ENCODE measurements at places on chromosomes 5 and 9.

DNA sequence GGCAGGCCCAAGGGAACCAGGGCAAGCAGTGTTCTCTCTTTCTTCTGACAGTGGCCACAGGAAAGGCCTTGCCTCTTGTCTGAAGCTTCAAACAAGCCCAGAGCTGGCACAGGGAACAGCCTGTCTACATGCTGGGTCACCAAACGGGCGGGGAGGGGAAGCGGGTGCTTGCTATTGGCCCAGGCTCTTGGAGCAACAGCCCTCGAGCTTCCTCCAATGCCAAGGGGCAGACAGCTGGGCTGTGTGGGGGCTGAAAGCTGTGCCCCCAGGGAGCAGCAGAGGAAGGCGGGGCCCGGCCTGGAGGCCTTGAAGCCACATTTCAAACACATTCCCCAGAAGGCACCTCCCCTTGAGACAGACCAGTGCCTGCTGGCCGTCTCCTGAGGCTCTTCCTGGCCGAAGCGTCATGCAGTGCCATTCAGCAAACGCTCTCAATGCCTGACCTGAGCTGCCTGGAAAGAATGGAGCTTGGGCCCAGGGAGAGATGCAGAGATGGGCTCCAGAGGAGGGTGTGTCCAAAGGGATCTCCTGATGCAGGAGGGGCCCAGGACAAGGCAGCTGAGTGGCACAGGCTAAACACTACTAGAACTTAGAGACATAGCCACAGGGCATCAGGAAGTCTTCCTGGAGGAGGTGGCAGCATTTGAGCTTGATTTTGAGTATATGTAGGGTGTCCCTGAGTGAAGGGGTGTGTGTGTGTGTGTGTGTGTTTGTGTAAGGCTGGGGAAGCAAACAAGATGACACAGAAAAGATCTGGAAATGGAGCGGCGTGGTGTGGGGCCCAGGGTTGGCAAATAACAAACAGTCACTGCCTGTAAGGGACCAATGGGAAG, 2.5 kb downstream of the FIBCD1 start:
- no peak for DNase-seq

- no peak for DNase-seq
Observed at GRCh38 chr9:110031511-110032173, 176.3 kb downstream of the C9orf152 start.

GRCh38 chr9:138105561-138106505, 228.3 kb downstream of the CACNA1B start:
- DNase-seq, result no peak

GRCh38 chr9:10396615-10397014, 216.2 kb downstream of the PTPRD start:
- no peak for DNase-seq

- no peak for DNase-seq
Observed at GRCh38 chr5:95251185-95251584, 33.7 kb downstream of the MCTP1 start.

GRCh38 chr9:3856592-3856991, 330.8 kb upstream of the RFX3 start:
- no peak for DNase-seq

- no peak for DNase-seq
Observed at GRCh38 chr5:72364951-72365350, 44.8 kb downstream of the PTCD2 start.

DNA sequence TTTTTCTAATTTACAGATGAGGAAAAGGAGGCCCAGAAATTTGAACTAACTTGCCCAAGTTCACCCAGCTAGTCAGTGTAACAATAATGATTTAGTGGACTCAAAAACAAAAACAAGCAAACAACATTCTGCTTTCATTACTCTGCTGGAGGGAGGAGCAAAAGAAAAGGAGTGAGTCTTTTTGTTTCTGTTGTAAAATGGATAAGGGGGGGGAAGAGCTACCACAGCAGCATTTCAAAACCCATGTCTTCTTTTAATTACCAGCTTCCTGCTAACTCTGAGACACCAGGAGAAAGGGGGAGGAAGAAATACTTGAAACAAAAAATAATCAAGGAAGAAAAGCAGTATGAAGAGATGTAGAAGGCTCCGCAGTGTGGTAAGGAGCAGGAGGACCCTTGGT, 39.2 kb upstream of the EQTN start:
- no peak for DNase-seq

Measured in activated gamma-delta T cell (primary cell).